ENCODE measurements at places on chromosomes 16 and 17.
A peak's percentile ranks its signal among the peaks of the same experiment; 100 is the strongest.

DNA sequence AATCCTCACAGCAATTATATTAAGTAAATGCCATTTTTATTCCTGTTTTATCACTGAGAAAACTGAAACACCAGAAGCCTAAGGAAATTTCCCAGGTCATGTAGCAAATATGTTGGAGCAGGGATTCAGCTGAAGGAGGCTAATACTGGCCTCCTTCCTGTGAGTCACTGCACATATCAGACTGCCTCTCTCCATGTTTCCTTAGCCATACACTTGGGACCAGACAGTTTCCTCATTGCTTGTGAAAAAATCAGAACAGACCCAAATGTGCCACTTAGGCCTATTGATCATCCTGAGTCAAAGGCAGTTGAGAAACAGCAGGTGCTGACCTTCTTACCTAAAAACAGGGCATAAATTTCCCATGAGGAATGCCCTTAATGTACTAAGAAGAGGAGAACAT, 18.9 kb upstream of the ELAC2 start:
- no peak for DNase-seq

DNA sequence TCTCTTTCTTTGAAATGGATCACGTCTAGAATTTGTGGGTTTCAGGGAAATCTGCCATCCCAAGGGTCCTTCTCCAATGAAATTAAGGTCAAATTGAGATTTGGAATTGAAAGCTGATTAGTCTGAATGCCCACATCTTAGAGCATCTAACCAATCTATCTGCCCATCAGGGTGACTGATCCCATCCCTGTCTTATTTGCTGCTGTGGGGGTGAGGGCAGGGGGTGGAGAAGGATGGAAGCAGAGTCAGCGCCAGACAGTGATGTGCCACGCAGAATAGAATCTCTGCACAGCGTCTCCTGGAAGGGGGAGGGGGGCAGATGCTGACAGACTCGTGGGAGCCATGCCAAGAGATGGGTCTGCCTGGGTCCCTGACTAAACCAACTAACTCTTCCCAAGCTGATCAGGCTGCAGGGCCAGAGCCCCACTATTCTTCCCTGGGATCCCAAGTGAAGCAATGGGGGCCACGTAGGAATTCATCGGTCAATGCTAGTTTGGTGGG, 32.1 kb downstream of the CDK5RAP3 start:
- no peak for DNase-seq

DNA sequence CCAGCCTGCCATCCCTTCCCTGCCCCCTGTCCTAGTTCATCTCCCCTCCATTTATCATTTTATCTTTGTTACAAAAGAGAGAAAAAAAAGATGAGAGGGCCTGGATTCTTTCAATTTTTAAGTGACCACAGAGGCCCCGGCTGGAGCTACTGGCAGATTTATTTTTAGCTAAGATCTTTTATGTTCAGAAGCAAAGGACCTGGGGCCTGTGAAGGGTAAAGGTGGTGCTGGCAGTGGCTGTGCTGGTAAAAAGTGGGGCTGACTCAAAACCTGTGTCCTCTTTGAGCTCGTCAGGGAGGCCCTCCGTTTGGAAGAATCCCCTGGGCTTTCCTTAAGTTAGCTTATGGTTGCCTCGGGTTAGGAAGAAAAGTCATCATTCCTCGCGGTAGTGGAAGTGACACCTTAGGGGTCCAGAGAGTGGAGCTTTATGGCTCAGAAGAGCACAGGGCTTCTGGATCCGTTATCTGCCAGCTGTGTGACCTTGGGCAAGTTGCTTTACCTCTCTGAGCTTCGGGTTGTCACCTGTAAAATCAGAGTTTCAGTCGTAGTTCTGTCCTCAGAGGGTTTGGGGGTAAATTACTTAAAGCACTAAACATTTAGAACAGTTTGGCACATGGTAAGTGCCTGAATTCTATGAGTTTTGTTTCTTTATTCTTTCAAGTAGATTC, 923.8 kb upstream of the EEF2KMT start:
- no peak for DNase-seq

GRCh38 chr16:20937736-20938135, 37.2 kb downstream of the LYRM1 start:
- DNase-seq = no peak

- DNase-seq = no peak
Measured at GRCh38 chr17:38906460-38907228, 18.8 kb upstream of the LASP1NB start.

DNA sequence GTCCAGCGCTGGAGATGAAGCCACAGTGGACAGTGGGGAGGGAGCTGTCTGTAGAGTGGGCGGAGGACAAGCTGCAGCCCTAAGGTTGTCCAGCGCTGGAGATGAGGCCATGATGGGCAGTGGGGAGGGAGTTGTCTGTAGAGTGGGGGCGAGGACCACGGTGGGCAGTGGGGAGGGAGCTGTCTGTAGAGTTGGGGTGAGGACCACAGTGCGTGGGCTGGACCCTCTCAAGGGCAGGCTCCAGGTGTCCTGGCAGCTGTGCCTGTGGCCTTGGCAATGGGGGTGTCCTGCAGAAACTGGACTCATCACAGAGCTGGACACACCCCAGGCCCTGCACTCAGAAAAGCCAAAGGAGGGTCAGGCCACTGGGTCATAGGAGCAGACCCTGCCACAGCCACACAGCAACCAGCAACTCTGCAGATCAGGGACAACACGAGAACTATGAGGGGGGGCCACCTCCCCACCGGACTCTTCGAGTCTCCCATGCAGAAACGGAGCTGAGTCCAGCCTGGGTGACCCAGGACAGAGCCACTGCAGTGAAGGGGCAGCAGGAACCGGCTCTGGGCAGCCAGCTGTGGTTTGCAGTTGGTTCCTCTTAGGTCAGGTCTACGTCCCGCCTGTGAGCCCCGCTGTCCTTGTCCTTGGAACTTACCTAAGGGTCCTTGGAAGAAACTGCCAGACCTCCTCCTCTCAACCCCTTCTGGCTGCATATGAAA, 33.4 kb upstream of the CBFA2T3 start:
- DNase-seq = no peak

DNA sequence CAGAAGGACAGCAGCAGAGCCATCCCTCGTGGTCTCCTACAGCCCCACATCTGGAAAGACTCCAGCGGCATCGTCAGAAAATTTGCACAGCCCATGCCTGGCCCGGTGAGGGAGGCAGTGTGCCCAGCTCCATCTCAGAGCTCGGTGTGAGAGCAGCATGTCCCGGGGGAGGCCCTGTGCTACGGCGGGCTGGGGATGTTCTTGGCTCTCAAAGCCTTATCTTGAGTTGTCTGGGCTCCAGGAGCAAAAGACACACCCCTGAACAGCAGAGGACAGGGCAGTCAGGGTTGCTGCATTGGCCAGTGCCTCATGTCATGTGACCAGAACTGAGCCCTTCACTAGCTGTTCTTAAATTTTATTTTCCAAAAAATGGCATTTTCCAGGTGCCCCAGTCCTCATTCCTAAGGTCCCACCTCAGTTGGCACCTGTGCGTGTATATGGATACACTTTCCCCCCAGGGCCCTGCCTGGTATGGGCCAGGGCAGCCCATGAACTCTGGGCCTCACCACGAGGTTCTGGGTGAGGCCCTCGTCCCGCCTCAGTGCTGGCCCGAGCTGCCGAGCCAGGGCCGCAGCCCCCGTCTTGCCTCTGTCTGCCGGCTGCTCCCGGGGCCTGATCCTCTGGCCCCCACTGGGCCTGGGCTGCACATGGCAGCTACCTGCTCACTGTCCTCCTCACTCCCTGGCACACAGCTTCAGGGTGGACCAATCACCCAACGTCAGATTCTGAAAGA, 3.0 kb downstream of the NUDT16L1 start:
- DNase-seq = peak; percentile 88

DNA sequence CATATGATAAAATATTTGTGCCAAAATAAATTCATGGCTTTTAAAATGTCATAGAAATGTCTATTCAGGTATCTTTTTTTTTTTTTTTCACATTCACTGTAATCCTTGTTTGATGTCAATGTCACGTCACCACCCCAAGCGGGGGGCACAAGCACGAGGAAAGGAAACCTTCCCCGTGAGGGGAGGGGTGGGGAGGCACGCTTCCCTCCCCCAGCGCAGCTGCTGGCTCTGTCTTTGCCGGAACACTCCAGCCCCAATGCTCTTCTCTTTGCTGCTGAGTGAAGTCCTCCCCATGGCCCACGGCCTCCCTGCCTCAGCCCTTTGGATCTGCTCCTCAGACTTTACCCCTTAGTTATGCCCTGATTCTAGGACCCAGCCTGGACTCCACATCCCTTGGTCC, 1.5 kb downstream of the SLC35G3 start:
- no peak for DNase-seq

DNA sequence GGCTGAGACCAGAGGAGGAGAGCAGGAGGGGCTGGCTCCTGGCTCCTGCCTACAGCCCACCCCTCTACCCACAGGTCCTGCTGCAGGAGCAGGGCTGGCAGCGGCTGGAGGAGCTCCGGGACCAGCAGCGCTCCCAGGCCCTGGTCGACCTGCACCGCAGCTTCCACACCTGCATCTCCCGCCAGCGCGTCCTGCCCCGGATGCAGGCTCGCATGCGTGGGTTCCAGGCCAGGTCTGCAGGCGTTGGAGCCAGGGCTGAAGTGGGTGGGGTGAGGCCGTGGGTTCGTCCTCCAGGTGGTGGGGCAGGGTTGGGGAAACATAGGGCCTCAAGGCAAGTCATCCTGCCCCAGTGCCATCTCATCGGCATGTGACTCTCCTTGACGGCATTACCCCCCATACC, 18.2 kb downstream of the MYO15B start:
- DNase-seq = no peak

- DNase-seq = no peak
Measured at GRCh38 chr17:69913616-69914015, 161.4 kb upstream of the KCNJ16 start.

DNA sequence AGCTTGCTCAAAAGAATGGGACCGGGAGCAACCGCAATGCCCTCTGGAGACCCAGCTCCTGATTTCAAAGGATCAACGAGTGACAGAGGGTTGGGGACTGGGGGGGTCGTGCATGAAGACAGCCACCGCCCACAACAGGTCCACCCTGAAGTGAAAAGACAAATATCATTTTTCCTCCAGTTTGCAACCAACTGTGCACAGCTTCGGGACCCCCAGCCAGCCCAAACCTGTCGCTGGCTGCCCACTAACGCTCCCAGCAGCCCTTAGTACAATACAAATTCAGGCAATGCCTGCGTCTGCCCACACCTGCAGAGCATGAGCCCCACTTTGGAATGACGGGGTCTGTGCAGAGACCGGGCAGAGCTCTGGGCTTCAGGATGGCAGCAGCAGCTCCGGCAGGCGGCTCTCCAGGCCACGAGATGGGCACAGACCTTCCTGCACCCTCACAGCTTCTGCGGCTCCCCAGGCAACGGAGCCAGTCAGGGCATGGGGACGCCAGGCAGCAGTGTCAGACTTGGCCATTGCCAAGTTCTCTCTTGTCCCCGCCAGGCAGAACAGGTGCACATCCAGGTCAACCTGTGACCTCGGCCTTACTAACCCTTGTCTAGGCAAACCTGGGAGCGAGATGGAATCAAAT, 60.1 kb downstream of the TBC1D16 start:
- DNase-seq = no peak

DNA sequence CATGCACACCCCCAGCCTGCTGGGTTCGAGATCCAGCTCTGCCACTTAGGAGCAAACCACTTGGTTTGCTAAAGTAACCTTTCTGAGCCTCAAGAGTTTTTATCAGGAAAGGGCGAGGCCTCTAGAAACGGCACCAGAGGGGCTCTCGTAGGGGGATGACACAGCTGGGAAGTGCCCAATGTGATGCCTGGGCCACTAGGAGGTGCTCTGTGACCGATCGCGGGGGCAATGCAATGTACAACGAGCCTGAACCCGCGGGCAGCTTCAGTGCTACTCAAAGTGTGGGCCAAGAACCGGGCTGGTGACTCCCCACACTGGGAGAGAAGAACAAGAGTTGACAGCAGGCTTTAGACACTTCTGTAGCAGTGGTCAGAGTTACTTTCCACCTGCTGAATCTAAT, 9.4 kb downstream of the C16orf89 start:
- no peak for DNase-seq

All from vagina (tissue), 2 donors.